ENCODE measurements at places on chromosomes 11 and 22.
A peak's percentile ranks its signal among the peaks of the same experiment; 100 is the strongest.

GRCh38 chr11:12216041-12216451, 105.7 kb downstream of the MICAL2 start:
- DNase-seq: peak; percentile 78

GRCh38 chr11:125871391-125872137, 15.9 kb upstream of the HYLS1 start:
- peak; percentile 60 for DNase-seq

GRCh38 chr11:34680918-34681586, 60.2 kb downstream of the EHF start:
- no peak for DNase-seq

DNA sequence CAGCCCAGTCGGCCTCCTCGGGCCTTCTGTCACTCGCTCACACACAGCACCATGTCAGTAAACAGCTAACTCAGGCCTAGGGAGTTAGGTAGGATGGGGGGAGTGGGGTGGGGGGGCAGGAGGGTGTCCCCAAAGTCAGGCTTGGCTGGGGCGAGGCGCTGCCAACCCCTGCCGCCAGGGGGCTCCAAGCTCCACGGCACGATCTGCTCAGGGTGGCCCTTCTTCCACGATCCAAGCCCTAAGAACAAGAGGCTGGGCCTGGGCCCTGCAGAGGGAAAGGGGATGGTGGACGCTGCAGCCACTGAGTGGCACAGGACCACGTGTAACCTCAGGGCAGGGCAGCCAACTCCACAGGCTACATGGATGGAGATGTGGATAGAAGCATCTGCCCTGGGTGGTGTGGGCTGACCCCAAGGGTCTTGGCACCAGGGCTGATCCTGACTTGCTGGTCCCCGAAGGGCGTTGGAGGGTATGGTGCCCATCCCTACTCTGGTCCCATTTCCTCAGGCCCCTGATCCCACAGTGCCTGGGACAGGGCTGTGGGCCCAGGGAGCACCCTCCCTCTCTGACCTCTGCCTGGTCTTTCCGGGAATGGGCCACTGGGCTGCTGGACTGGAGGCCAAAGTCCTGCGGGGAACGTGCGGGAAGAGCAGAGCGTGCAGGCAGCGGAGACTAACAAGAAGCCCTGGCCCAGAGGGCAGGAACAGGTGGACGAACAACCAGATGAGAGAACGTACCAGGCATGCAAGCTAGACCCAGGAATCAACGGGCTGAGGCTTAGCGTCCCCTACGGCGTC, 29.1 kb upstream of the TXNRD2 start:
- DNase-seq: peak; percentile 86

GRCh38 chr22:50444663-50445062, 30.2 kb downstream of the SBF1 start:
- DNase-seq: no peak

DNA sequence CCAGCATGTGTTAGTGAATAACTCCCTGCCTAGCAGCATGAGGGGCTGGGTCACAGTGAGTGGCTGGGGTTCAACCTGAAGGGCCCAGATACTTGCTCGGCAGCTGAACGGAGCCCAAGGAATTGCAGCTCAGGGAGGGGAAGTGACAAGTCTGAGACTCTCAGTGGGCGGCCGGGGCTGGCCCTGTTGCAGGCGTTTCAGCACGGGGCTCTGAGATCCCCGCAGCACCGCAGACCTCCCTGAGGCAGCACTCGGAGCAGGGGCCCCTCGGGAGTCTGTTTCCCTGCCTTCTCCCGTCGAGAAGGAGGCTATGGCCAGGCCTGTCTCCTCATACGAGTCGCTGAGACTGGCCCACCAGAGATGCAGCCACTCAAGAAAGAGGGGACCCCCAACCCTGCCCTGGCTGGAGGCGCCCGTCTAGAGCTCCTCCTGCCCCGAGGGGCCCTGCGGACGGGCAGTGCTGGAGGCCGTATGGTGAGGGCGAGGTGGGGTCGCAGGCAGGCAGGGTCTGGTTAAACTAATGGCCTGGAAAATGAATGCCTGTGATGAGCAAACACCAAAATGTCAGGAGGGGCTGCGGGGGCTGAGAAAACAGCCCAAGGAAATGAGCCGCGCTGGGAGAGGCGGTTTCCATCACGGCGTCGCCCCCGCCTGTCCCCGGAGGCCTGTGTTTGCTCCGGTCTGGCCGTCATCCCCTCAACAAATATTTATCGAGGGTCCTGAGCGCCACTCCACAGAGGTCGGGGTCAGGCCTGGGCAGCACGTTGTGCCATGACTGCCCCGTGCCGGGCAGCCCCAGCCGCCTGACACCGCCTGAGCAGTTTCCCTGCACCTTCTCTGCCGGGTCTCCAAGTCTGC, 9.3 kb downstream of the TSSC4 start:
- no peak for DNase-seq

DNA sequence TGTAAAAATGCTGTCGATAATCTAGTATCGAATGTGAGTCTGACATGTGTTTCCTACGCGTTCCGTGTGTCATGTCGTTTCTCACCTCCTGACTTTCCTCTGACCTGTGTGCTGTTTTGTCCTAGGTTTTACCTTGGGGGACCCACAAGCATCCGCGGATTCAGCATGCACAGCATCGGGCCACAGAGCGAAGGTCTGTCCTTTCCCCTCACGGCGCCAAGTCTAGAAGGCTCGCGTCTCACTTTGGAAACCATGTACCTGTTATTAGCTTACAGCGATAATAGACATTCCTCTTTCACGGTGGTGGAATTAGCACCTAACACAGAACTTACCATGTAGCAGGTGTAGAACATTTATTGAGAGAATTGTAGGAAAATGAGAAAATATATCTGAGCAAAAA, 28.6 kb downstream of the SAMM50 start:
- DNase-seq: no peak

DNA sequence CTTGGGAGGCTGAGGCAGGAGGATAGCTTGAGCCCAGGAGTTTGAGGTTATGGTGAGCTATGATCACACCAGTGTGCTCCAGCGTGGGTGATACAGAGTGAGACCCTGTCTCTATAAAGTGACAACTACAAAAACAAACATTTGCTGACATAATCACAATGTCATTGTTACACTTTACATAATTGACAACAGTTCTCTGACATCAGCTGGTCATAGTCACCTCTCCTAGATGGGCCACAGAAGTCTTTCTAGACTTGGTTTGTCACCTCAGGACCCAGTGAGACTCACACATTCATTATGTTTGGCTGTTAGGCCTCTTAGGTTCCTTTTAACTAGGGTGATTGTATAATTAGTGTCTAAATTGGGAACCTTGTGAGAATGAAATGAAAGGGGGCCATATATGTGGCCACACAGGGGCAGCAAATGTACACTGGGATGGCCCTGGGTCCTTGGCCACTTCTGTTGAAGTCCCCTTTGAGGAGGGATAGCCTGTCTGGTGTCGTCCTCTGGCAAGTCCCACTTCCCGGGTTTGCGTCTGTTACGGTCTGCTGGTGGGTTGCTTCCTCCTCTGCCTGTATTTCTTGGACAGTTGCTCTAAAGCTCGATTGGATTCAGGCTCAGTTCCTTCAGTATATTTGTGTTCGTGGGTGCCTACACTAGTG, 5.8 kb upstream of the PPIL2 start:
- DNase-seq: no peak

GRCh38 chr11:23769214-23769613, 727.6 kb upstream of the LUZP2 start:
- no peak for DNase-seq

GRCh38 chr11:72072348-72072747, 8.0 kb downstream of the NUMA1 start:
- DNase-seq: peak; percentile 25

GRCh38 chr11:100760744-100761143, 73.7 kb downstream of the ARHGAP42 start:
- DNase-seq: peak; percentile 61

GRCh38 chr11:48005136-48005535, 24.8 kb downstream of the PTPRJ start:
- DNase-seq: no peak
